IMR-90 (cell line): ENCODE measurements at places on chromosomes 1 and 21. TPM values are rescaled to one million over a fixed set of nuclear protein-coding genes. Genes with fewer than 3 reads are reported as not detected.

Gene SLAMF1
- total RNA-seq, result not detected in 2 replicates

Gene CHI3L2
- 0.18 TPM in 1 of 2 replicates, not detected in the other for total RNA-seq

Gene ATG4C
- 7.2 and 9.7 TPM in 2 replicates for total RNA-seq

Gene FAM131C
- 0.18 and 0.28 TPM in 2 replicates for total RNA-seq

Gene LRRC42
- total RNA-seq, result 33.3 and 47.5 TPM in 2 replicates

Gene CASZ1
- under 0.01 and 0.18 TPM in 2 replicates for total RNA-seq

Gene RNF186
- total RNA-seq, result not detected in 2 replicates

Gene WARS2
- 18.3 and 20.3 TPM in 2 replicates for total RNA-seq

- DNase-seq, result peak; percentile 67
- H3K27me3 ChIP-seq, result no peaks in the 10 kb centered on the region
- no peak overlapping the region for H3K4me3 ChIP-seq
- peaks cover 21% of the 10 kb centered on the region; the same call in 1 of the 2 replicates for H3K4me1 ChIP-seq
- H3K27ac ChIP-seq, result peak overlapping the region; percentile 34; the same call in 1 of the 2 replicates
- no peaks in the 10 kb centered on the region for H3K36me3 ChIP-seq
Measured at GRCh38 chr21:28427394-28428022, 565.2 kb downstream of the LTN1 start.

DNA sequence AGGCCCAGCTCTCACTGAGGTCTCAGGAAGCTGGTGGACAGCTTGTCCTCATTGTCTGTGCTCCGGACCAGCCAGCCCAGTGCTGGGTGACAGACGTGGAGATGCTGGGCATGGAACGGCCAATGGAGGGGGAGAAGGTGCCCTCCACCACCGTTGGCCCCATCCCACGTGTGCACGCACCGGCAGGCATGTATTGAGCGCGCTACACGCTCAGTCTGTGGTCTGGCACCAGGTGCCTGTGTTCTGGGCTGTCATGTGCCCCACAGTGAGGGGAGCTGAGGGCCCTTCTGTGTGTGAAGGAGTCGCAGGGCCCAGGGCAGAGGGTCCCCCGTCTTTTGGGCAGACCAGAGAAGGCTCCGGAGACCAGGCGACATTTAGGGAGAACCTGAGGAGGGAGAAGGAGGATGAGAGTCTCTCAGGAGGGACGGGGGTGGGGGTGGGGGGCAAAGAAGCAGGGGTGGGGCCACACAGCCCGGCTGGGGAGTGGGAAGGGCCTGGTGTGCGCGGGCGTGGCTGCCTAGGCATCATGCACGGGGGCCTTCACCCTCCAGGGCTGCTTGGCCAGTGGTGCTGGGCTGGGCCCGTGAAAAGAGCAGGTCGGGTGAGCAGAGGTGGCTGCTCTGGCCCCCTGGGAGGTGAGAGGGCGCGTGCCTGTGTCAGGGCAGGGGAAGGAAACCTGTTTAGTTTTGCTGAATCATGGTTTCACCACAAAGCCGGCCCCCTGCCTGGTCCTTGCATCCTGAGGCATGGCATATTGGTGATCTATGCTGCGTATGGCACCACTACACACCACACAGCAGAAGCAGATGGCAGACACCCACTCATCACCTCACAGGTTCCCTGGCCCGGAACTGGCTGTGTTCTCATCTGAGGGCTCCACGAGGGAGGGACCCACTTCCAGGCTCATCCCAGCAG is 86.7 kb upstream of the TTC34 start:
- H3K36me3 ChIP-seq, result no peaks in the 10 kb centered on the region
- H3K27ac ChIP-seq, result no peak overlapping the region
- no peaks in the 10 kb centered on the region for H3K4me1 ChIP-seq

- H3K4me1 ChIP-seq, result peaks cover 15% of the 10 kb centered on the region
- no peak overlapping the region for H3K27ac ChIP-seq
- H3K4me3 ChIP-seq, result no peak overlapping the region
Measured at GRCh38 chr1:28031173-28031572, 57.2 kb downstream of the EYA3 start.

DNA sequence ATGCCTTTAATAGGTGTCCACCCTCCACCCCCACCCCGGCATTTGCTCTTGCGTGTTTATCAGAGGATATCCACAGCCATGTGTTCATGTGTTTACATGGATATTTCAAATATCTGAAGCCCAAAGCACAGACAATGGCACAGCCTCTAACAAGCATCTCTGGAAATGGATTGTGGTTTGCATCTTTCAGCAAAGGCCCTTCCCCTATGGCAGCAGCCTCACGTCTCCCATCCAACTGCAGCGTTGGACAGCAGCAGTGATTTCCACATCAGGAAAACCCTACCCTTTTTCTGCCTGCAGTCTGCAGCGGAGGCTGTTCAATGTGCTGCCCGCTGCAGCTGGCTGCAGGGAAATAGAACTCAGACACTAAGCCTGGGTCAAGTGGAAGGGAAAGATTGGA is 1.6 kb downstream of the RASSF5 start:
- H3K36me3 ChIP-seq, result no peaks in the 10 kb centered on the region
- no peaks in the 10 kb centered on the region for H3K27me3 ChIP-seq
- DNase-seq, result peak; percentile 72
- H3K27ac ChIP-seq, result no peak overlapping the region
- peaks cover 23% of the 10 kb centered on the region for H3K4me1 ChIP-seq

DNA sequence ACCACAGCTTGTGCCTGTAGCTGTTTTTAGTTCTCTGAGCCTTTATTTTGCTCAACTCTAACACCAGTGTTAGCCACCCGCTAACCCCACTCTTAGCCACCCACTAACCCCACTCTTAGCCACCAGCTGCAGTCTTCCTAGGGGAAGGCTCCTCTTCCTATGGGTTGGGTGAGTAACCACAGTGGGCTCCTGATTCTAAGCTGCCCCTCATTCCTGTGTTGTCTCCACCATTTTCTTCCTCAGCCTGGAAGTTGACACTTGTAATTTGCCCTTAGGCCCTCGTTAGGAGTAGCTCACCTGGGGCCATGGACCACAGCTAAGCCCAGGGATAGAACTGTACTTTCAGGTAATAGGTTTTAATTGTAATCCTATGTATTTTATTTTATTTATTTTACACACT is 782.9 kb upstream of the TPTE start:
- no peaks in the 10 kb centered on the region for H3K27me3 ChIP-seq
- no peak for DNase-seq
- H3K4me1 ChIP-seq, result no peaks in the 10 kb centered on the region
- H3K4me3 ChIP-seq, result no peak overlapping the region
- H3K27ac ChIP-seq, result no peak overlapping the region

- DNase-seq, result no peak
- no peaks in the 10 kb centered on the region for H3K27me3 ChIP-seq
- H3K27ac ChIP-seq, result peak overlapping the region; percentile 59; the same call in 1 of the 2 replicates
- peaks cover 11% of the 10 kb centered on the region for H3K4me1 ChIP-seq
- H3K36me3 ChIP-seq, result peaks cover 2% of the 10 kb centered on the region
- peak overlapping the region; percentile 73 for H3K4me3 ChIP-seq
Measured at GRCh38 chr21:46323227-46323709, 402 bp downstream of the C21orf58 start.

- no peak overlapping the region for H3K27ac ChIP-seq
- peaks cover 6% of the 10 kb centered on the region for H3K4me1 ChIP-seq
- H3K27me3 ChIP-seq, result peaks cover 2% of the 10 kb centered on the region; the same call in 1 of the 2 replicates
- H3K36me3 ChIP-seq, result no peaks in the 10 kb centered on the region
Measured at GRCh38 chr21:38310646-38311485, 54.1 kb downstream of the KCNJ15 start.

DNA sequence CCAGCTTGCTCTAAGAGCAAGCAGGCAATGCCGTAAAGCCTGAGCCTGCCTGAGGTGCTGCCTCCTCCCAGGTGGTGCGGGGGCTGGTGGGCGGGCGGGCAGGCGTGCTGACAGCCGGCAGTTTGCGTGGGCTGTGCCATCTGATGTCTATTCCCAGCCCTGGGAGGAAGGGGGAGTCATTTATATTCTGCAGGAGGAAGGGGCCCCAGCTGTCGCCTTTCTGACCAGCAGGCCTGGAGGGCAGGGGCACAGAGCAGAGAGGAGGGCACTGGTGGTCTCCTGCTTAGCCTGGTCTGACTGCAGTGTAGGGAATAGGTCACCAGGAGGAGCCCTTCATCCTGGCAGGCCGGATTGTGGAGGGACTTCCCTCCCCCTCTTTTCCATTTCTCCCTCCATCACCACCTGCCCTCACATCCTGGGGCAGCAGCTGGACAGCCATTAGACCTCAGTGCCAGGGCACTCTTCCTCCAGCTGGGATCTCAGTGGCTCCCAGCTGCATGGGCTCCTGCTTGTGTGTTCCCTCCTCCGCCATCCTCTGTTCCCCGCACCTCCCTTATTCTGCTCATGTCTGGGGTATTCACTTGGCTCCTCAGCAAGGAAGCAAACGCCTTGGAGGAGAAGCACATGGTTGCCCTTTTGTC is 4.4 kb downstream of the CYB561D1 start:
- H3K27ac ChIP-seq, result no peak overlapping the region
- no peak overlapping the region for H3K4me3 ChIP-seq
- DNase-seq, result peak; percentile 46

GRCh38 chr21:44530903-44531605 is 8.9 kb downstream of the KRTAP10-1 start:
- no peaks in the 10 kb centered on the region for H3K4me1 ChIP-seq
- H3K27me3 ChIP-seq, result 0 out of 2 replicates have a peak, but pooled peaks cover 2% of the 10 kb centered on the region
- no peak overlapping the region for H3K4me3 ChIP-seq
- H3K27ac ChIP-seq, result no peak overlapping the region
- no peaks in the 10 kb centered on the region for H3K36me3 ChIP-seq
- DNase-seq, result no peak

DNA sequence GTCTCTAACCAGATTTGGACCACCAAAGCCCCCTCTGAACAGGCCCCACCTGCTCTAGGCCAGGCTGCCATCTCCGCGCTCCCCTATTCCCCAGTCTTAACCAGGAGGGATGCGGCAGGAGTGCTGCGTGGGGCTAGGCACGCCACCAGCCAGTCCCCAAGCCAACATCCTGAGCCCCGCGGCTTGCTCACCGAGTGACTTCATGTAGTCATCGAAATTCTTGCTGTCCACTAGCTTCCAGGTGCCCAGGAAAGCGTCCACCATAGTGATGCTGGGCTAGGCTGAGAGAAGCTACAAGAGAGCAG is 173 bp downstream of the FABP3 start:
- no peaks in the 10 kb centered on the region for H3K36me3 ChIP-seq
- no peak overlapping the region for H3K27ac ChIP-seq
- no peak for DNase-seq

- H3K4me1 ChIP-seq, result peaks cover 7% of the 10 kb centered on the region
- no peaks in the 10 kb centered on the region for H3K27me3 ChIP-seq
- peak; percentile 49 for DNase-seq
- peak overlapping the region; percentile 78 for H3K27ac ChIP-seq
- H3K36me3 ChIP-seq, result peaks cover 4% of the 10 kb centered on the region; the same call in 1 of the 2 replicates
Measured at GRCh38 chr21:33403786-33404585, 773 bp downstream of the IFNGR2 start.

GRCh38 chr1:113118266-113118665 is 45.3 kb downstream of the LRIG2 start:
- no peaks in the 10 kb centered on the region for H3K4me1 ChIP-seq
- no peak overlapping the region for H3K4me3 ChIP-seq
- DNase-seq, result peak; percentile 33
- H3K27me3 ChIP-seq, result no peaks in the 10 kb centered on the region

GRCh38 chr1:166083887-166084286 is 82.9 kb downstream of the FAM78B start:
- no peaks in the 10 kb centered on the region for H3K27me3 ChIP-seq
- DNase-seq, result no peak
- H3K27ac ChIP-seq, result no peak overlapping the region
- no peak overlapping the region for H3K4me3 ChIP-seq

DNA sequence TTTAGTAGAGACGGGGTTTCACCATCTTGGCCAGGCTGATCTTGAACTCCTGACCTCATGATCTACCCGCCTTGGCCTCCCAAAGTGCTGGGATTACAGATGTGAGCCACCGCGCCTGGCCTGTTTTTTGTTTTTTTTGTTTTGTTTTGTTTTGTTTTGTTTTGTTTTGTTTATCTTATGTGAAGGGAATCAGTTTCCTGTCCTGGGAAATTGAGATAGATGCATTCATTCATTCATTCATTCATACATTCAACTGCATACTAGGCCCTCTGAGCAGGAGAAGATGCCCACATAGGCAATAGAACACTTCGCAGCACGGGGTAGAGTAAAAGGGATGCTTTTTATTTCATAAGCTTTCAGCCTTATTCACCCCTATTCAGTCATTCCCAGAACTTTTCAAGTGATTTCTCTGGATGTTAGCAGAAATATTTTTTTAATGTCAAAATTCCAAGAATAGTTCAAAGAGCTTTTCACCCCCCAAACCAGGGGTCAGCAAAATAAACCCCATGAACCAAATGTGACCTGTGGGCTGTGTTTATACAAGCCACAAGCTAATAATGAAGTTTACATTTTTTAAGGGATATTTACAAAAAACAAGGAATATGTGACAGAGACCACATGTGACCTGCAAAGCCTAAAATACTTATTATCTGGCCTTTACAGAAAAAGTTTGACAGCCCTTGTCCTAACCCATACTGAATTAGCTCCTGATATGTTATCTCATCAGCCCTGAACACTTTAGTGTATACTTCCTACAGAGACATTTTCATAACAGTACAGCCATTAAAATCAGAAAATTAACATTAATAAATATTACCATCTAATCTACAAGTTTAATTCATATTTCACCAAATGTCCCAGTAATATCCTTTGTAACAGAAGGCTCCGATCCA is 127.1 kb downstream of the MAST2 start:
- H3K27me3 ChIP-seq, result no peaks in the 10 kb centered on the region
- H3K36me3 ChIP-seq, result no peaks in the 10 kb centered on the region
- H3K4me1 ChIP-seq, result peaks cover 7% of the 10 kb centered on the region
- no peak for DNase-seq

- peaks cover 5% of the 10 kb centered on the region for H3K36me3 ChIP-seq
- no peak overlapping the region for H3K27ac ChIP-seq
- no peaks in the 10 kb centered on the region for H3K27me3 ChIP-seq
- peaks cover 11% of the 10 kb centered on the region for H3K4me1 ChIP-seq
- H3K4me3 ChIP-seq, result no peak overlapping the region
Measured at GRCh38 chr21:45423201-45423955, 18.4 kb downstream of the COL18A1 start.

- peak overlapping the region; percentile 18; the same call in 1 of the 2 replicates for H3K4me3 ChIP-seq
- peak overlapping the region; percentile 64; the same call in 1 of the 2 replicates for H3K27ac ChIP-seq
- no peaks in the 10 kb centered on the region for H3K27me3 ChIP-seq
- H3K4me1 ChIP-seq, result peaks cover 3% of the 10 kb centered on the region
- DNase-seq, result peak; percentile 51
Measured at GRCh38 chr21:36288651-36289243, 31.2 kb upstream of the MORC3 start.

GRCh38 chr1:87449348-87449963 is 120.8 kb downstream of the LMO4 start:
- no peak overlapping the region for H3K4me3 ChIP-seq
- no peak overlapping the region for H3K27ac ChIP-seq
- DNase-seq, result peak; percentile 7
- H3K27me3 ChIP-seq, result no peaks in the 10 kb centered on the region
- no peaks in the 10 kb centered on the region for H3K4me1 ChIP-seq
- H3K36me3 ChIP-seq, result no peaks in the 10 kb centered on the region
